Activated CD4-positive, CD25-positive, alpha-beta regulatory T cell treated with anti-CD3 and anti-CD28 coated beads, Interleukin-2, amount 50 U/mL, for 24 hours (primary cell): ENCODE measurements at places on chromosomes 6 and 20.

- no peak for ATAC-seq
Measured at GRCh38 chr6:45513213-45513618, 135.5 kb upstream of the SUPT3H start.

GRCh38 chr6:73394577-73395354, at the start of gene DDX43:
DDX43 (plus strand) TSS chr6:73394828; CDS start chr6:73394906, 78 bp downstream.
- peak; percentile 66 for ATAC-seq

DNA sequence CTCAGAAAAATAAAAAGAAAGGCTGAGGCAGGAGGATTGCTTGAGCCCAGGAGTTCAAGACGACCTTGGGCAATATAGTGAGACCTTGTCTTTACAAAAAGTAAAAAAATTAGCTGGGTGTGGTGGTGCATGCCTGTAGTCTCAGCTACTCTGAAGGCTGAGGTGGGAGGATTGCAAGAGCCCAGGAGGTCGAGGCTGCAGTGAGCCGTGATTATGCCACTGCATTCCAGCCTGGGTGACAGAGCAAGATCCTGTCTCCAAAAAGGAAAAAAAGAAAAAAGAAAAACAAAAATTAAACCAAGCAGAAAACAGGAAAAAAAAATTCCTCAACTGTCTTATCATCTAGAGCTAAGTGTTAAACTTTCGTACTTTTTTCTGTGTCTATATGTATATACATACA, 12.4 kb upstream of the SRSF3 start:
- ATAC-seq = no peak

DNA sequence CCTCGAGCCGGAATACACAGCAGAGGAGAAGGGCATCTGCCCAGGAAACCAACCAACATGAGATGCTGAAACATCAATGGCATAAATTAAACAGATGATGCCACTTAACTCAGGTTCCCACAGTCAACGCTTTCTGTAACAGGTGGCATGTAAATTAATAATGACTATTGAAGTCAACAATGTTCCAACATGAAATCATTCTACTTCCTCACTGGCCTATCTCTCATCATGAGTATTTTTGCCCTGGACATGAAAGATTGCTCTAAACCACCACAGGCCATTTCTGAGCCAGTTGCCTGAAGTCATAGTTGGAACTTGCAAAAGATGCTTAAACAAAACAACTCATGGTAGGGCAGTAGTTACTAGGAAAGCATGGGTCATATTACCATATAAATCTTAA, 397.9 kb upstream of the JARID2 start:
- no peak for ATAC-seq

GRCh38 chr20:59406446-59406845, 106.0 kb downstream of the EDN3 start:
- ATAC-seq = no peak

- ATAC-seq = no peak
Measured at GRCh38 chr6:10695086-10695657, 400 bp downstream of the PAK1IP1 start.

DNA sequence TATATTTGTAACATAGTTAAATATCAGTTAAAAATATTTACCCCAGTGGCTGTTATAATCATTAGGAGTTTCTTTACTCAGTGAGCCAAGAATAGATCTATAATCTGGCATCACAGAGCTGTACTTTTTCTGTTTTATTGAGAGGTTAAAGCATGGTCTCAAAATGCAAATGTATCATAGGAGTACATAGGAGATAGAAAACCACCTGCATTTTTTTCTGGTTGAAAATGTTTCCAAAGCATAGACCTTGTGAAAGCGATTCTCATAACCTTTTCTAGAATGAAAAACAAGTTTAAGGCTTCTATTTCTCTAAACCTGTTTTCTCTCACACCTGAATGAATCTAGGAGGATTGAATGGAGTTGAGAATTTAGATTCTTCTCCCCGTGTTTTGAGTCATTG, 14.4 kb downstream of the KCNQ5 start:
- no peak for ATAC-seq

DNA sequence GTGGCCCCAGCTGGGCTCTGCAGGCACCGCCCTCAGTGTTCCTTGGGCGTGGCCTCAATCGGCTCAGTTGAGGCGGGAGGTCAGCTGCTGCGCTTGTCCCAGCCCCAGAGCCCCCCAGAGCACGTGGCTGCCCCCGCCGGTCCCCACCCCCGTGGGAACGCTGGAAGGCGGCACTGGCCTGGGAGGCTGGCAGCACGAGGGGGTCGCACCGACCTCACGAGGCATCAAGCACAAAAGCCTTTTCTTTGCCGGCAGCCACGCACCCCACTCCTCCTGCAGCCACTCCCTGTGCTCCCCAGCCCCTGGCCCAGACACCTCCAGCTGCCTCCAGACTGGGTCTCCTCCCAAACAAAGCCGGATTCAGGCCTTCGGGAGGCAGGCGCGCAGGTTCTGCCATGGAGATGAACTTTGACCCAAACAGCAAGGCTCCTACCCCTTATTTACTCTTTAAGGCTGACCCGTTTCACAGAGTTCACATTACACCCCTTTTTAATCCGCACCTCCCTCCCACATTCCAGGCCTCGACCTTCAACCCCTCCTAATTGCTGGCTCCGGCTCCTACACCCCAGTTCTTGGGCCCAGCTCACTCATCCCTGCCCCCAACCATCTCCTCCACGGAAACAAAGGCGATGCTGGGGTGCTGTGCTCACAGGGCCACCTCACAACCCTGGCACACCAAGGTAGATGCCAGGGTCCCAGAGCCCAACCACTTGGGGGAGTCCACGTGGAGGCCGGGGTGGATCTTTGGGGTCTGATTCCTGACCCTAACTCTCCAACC, 111.7 kb downstream of the NOL4L start:
- ATAC-seq = no peak

DNA sequence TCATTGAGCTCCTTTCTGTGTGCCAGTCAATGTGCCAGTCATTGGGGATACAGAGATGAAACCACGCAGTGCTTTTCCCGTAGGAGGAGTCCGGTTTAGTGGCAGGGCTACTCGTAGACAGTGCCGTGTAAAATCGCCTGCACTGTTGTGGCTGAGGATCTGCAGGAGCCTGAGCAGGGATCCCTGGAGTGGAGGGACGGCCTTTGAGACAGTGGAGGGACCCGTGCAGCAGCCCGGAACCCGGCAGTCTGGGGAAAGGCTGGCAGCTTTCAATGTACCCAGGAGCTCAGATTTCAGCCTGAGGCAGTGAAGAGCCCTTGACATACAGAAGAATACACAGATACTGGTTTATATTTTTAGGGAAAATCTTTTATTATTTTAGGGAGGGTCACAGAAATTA, 203.3 kb downstream of the ARID1B start:
- ATAC-seq = no peak

DNA sequence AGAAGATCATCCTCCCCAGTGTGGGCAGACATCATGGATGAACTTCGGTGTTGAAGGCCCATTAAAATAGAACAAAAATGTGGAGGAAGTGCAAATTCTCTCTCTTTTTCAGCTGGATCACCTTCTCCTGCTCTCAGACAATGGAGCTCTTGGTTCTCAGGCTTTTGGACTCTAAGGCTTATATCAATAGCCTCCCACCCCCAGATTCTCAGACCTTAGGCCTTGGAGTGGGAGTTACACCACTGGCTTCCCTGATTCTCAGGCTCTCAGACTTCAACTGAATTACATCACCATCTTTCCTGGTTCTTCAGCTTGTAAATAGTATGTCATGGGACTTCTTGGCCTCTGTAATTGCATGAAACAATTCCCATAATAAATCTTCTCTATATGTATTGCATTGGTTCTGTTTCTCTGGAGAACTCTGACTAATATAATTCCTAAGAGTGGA, 36.6 kb downstream of the NSFL1C start:
- no peak for ATAC-seq

DNA sequence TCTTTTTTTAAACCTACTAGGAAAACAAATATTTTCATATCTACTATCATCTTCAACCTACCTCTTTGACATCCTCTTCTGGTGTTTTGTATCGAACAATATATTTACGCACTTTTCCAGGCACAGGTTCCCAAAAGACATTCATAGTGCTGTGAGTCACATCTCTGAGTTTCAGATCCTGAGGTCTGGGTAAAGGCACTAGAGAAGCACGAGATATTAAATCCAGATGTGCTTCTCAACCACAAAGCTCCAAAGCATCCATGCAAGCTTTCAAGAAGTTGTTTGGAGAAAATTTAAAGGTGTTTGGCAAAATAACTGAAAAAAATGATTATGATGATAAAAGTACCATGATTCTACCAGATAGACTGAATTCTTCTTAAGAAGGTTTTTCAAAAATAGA, 62.7 kb downstream of the COL12A1 start:
- ATAC-seq = no peak

- no peak for ATAC-seq
Measured at GRCh38 chr6:88539295-88539764, 373.2 kb upstream of the CNR1 start.

- ATAC-seq = no peak
Measured at GRCh38 chr6:92362404-92362803, 1057.0 kb downstream of the EPHA7 start.

GRCh38 chr6:119350202-119350951, 816 bp upstream of the MAN1A1 start:
- peak; percentile 27 for ATAC-seq
